Transverse colon (tissue), 4 donors: ENCODE measurements at places on chromosomes 6 and 20. TPM values are rescaled to one million over a fixed set of nuclear protein-coding genes. Genes with fewer than 3 reads are reported as not detected.

Gene SNRNP48
- 19.4 TPM for total RNA-seq

Gene CLIC5
- total RNA-seq: 222 TPM

- H3K27ac ChIP-seq: peak overlapping the region; percentile 99
- no peak for DNase-seq
- H3K4me3 ChIP-seq: peak overlapping the region; percentile 74
- H3K4me1 ChIP-seq: no peaks in the 10 kb centered on the region
- H3K36me3 ChIP-seq: no peaks in the 10 kb centered on the region
Measured at GRCh38 chr6:29886701-29887100, 55.6 kb upstream of the HLA-A start.

DNA sequence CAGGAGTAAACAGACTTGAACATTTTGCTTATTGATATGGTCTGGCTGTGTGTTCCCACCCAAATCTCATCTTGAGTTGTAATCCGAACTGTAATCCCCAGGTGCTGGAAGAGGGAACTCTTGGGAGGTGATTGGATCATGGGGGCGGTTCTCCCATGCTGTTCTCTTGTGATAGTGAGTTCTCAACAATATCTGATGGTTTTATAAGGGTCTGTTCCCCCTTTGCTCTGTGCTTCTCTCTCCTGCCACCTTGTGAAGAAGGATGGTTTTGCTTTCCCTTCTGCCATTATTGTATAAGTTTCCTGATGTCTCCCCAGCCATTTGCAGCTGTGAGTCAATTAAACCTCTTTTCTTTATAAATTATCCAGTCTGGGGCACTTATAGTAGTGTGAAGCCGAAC lies 40.0 kb downstream of the MYLIP start:
- no peak overlapping the region for H3K4me3 ChIP-seq
- H3K27me3 ChIP-seq: no peaks in the 10 kb centered on the region
- DNase-seq: no peak
- H3K27ac ChIP-seq: no peak overlapping the region

GRCh38 chr6:80165143-80165542 lies 58.7 kb downstream of the BCKDHB start:
- no peak overlapping the region for H3K27ac ChIP-seq
- H3K4me3 ChIP-seq: no peak overlapping the region
- no peaks in the 10 kb centered on the region for H3K27me3 ChIP-seq
- H3K36me3 ChIP-seq: no peaks in the 10 kb centered on the region

- peak overlapping the region; percentile 64 for H3K27ac ChIP-seq
- H3K27me3 ChIP-seq: no peaks in the 10 kb centered on the region
- H3K36me3 ChIP-seq: no peaks in the 10 kb centered on the region
- DNase-seq: peak; percentile 86
- H3K4me1 ChIP-seq: no peaks in the 10 kb centered on the region
Measured at GRCh38 chr6:73566954-73567591, 46.2 kb upstream of the EEF1A1 start.

DNA sequence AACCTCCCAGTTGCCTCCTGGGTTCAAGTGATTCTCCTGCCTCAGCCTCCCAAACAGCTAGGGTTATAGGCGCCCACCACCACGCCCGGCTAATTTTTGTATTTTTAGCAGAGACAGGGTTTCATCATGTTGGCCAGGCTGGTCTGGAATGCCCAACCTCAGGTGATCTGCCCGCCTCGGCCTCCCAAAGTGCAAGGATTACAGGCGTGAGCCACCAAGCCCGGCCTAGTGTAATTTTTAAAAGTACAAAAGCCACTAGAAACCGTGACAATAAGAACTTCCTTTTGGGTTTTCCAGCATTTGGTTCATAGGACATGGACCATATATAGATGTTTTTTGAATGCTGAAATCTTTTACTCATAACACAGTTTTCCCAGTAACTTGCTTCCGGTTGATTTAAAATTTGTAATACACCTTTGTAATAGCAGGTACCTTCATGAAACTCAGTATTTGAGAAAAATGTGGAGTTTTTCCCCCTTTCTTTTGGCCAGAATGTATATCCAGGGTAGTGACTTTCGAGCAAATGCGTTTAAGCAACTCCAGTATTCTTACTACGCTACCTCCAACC lies 467 bp downstream of the PXT1 start:
- peaks cover 28% of the 10 kb centered on the region for H3K4me1 ChIP-seq
- no peaks in the 10 kb centered on the region for H3K27me3 ChIP-seq
- H3K27ac ChIP-seq: peak overlapping the region; percentile 91
- no peaks in the 10 kb centered on the region for H3K36me3 ChIP-seq
- peak; percentile 18 for DNase-seq
- peak overlapping the region; percentile 69 for H3K4me3 ChIP-seq

GRCh38 chr6:43867996-43868395 lies 98.0 kb downstream of the VEGFA start:
- no peak overlapping the region for H3K27ac ChIP-seq
- H3K4me3 ChIP-seq: no peak overlapping the region
- no peaks in the 10 kb centered on the region for H3K27me3 ChIP-seq
- DNase-seq: no peak
- H3K36me3 ChIP-seq: no peaks in the 10 kb centered on the region

GRCh38 chr6:128932061-128932460 lies 49.1 kb downstream of the LAMA2 start:
- H3K4me1 ChIP-seq: no peaks in the 10 kb centered on the region
- no peaks in the 10 kb centered on the region for H3K27me3 ChIP-seq
- no peak for DNase-seq
- no peak overlapping the region for H3K27ac ChIP-seq
- H3K4me3 ChIP-seq: no peak overlapping the region
- H3K36me3 ChIP-seq: no peaks in the 10 kb centered on the region

DNA sequence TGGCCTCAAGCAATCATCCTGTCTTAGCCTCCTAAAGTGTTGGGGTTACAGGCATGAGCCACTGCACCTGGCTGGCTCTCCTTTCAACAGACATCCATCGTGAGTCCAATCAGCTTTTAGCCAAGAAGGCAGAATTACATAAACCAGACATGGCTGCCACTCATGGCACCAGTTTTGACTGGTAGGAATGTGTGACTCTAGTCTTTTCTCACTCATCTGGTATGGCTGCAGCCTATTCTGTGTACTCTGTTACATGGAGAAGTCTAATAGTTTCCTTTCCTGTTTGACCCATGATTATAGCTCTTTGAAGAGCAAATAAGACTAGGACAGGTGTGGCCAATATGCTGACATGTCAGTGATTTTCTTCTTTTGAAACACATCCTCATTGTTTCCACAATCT lies 27.0 kb upstream of the RNF144B start:
- no peak overlapping the region for H3K27ac ChIP-seq
- no peaks in the 10 kb centered on the region for H3K4me1 ChIP-seq
- no peak overlapping the region for H3K4me3 ChIP-seq
- no peaks in the 10 kb centered on the region for H3K36me3 ChIP-seq
- DNase-seq: no peak
- H3K27me3 ChIP-seq: no peaks in the 10 kb centered on the region

GRCh38 chr6:44462797-44463727 lies 75.6 kb downstream of the CDC5L start:
- no peaks in the 10 kb centered on the region for H3K27me3 ChIP-seq
- H3K4me1 ChIP-seq: no peaks in the 10 kb centered on the region

DNA sequence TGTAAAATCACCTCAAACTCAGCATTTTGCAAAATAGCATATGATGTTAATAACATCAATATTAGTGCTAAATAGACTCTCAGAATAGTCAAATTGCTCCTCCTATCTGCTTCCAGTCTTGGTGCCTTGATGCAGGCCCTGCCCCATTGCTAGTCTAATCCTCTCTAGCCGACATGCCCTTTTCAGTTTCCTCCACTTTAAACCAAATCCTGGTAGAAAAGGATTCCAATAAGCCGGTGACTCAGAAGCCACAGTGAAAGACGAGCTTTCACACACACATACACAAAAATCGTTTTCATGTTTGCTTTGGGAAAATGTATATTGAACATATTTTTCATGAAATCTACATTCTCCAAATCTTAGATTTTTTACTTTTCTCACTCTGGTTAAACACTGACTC lies 203.1 kb downstream of the LMBRD1 start:
- DNase-seq: no peak
- no peaks in the 10 kb centered on the region for H3K4me1 ChIP-seq
- no peak overlapping the region for H3K27ac ChIP-seq
- H3K27me3 ChIP-seq: no peaks in the 10 kb centered on the region

DNA sequence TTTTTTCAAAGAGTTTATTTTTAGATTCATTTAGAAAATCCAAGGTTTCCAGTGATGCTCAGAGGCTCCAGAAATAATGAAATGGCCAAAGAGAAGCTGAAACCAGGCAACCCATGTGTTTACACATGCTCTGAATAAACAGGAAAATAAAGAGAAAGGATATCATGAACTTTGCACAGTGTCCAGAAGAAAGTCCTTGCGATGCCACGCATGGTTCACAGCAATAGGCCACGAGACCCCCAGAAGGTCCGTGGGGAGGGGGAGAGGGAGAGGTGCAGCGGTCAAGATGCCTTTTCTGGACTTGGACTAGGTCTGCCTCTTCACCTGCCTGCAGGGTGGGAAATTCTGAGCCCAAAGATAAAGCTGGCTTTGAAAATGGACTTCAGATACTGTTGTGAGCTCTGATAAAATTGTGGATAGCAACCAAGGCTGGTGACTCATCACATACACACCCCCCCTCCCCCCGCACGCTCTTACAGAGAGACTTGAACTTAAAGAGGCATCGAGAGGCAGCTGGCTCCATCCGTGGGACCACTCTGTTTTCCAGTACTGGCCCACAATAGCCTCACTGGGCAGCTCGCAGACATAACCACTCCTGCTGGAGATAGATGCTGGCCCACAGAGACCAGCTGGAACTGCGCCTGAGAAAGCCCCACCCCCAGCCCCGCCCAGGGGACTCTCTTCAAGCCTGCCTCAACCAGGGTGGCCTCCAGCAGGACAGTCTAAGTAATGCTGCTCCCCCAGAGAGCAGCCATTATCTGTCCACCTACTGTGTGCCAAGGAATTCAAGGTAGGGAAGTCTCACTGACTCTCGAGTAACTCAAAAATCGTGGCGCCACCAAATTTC lies 21.2 kb upstream of the NFATC2 start:
- H3K36me3 ChIP-seq: no peaks in the 10 kb centered on the region
- H3K27ac ChIP-seq: peak overlapping the region; percentile 89
- peaks cover 66% of the 10 kb centered on the region for H3K27me3 ChIP-seq
- no peak overlapping the region for H3K4me3 ChIP-seq
- DNase-seq: peak; percentile 38
- peaks cover 10% of the 10 kb centered on the region for H3K4me1 ChIP-seq

Gene CSNK2B
- total RNA-seq: 231 TPM

- no peaks in the 10 kb centered on the region for H3K27me3 ChIP-seq
- no peaks in the 10 kb centered on the region for H3K36me3 ChIP-seq
- H3K4me1 ChIP-seq: peaks cover 9% of the 10 kb centered on the region
Measured at GRCh38 chr6:37061157-37061804, 55.8 kb downstream of the FGD2 start.

DNA sequence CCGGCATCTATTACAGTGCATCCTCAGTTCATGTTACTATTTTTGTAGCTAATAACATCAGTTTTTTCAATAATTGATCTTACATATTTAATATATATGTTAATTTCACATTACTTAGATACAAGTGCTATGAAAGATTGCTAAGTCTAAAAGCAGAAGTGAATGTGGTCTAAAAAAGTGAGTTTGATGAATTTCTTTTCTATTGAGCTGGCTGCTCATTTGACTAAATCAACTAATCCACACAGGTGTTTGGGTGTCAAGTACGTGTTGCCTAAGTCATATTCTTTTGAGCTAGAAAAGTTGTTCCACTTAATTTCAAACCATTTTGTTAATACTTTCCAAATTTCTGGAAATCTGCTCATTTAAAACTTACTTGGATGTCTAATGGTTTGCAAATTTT lies 46.6 kb upstream of the EZR start:
- no peak overlapping the region for H3K27ac ChIP-seq
- H3K36me3 ChIP-seq: no peaks in the 10 kb centered on the region
- H3K27me3 ChIP-seq: no peaks in the 10 kb centered on the region
- H3K4me3 ChIP-seq: no peak overlapping the region
- DNase-seq: no peak

DNA sequence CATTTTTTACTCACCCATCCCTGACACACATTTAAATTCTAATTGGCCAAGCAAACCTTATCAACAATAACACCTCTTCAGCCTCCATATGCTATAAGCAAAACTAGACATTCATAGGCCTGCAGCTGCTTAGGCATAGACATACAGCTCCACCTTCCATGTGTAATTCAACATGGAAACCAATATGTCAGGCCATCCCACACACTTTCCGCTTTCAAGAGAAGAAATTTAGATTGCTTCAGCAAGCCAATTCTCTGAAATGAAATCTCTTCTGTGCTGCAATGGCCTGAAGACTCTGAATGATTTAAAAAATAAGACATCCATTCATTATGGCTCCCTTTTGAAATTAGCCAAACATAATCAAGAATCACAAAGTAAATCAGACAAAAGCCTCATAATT lies 4.5 kb upstream of the RAB22A start:
- H3K4me3 ChIP-seq: no peak overlapping the region
- DNase-seq: no peak
- H3K27ac ChIP-seq: no peak overlapping the region
- H3K27me3 ChIP-seq: no peaks in the 10 kb centered on the region
- no peaks in the 10 kb centered on the region for H3K36me3 ChIP-seq
- H3K4me1 ChIP-seq: peaks cover 28% of the 10 kb centered on the region

Gene HLA-DQB2
- 0.32 TPM for total RNA-seq

Gene PSMB9
- 25.9 TPM for total RNA-seq

- no peak overlapping the region for H3K4me3 ChIP-seq
- H3K4me1 ChIP-seq: no peaks in the 10 kb centered on the region
- H3K27ac ChIP-seq: no peak overlapping the region
- H3K36me3 ChIP-seq: no peaks in the 10 kb centered on the region
- DNase-seq: no peak
Measured at GRCh38 chr6:132304891-132305305, 96.4 kb downstream of the MOXD1 start.

- H3K4me3 ChIP-seq: no peak overlapping the region
- H3K27ac ChIP-seq: no peak overlapping the region
- no peaks in the 10 kb centered on the region for H3K27me3 ChIP-seq
- DNase-seq: no peak
- H3K36me3 ChIP-seq: no peaks in the 10 kb centered on the region
Measured at GRCh38 chr20:2122936-2123335, 21.3 kb downstream of the STK35 start.

GRCh38 chr20:58551631-58552030 lies 36.4 kb upstream of the APCDD1L start:
- no peaks in the 10 kb centered on the region for H3K27me3 ChIP-seq
- H3K4me3 ChIP-seq: no peak overlapping the region
- H3K27ac ChIP-seq: no peak overlapping the region
- no peaks in the 10 kb centered on the region for H3K4me1 ChIP-seq
- H3K36me3 ChIP-seq: no peaks in the 10 kb centered on the region

GRCh38 chr6:55017555-55018300 lies 156.6 kb upstream of the HCRTR2 start:
- H3K36me3 ChIP-seq: no peaks in the 10 kb centered on the region
- DNase-seq: no peak
- peaks cover 16% of the 10 kb centered on the region for H3K4me1 ChIP-seq

GRCh38 chr6:105601541-105602236 lies 198.8 kb upstream of the PREP start:
- peak overlapping the region; percentile 68 for H3K27ac ChIP-seq
- H3K36me3 ChIP-seq: no peaks in the 10 kb centered on the region
- H3K27me3 ChIP-seq: no peaks in the 10 kb centered on the region

Gene ECI2
- total RNA-seq: 56.1 TPM
